ENCODE measurements at places on chromosomes 12 and 14.

- peak; percentile 87 for DNase-seq
Measured at GRCh38 chr14:106872611-106873446, 1346.4 kb downstream of the TMEM121 start.

DNA sequence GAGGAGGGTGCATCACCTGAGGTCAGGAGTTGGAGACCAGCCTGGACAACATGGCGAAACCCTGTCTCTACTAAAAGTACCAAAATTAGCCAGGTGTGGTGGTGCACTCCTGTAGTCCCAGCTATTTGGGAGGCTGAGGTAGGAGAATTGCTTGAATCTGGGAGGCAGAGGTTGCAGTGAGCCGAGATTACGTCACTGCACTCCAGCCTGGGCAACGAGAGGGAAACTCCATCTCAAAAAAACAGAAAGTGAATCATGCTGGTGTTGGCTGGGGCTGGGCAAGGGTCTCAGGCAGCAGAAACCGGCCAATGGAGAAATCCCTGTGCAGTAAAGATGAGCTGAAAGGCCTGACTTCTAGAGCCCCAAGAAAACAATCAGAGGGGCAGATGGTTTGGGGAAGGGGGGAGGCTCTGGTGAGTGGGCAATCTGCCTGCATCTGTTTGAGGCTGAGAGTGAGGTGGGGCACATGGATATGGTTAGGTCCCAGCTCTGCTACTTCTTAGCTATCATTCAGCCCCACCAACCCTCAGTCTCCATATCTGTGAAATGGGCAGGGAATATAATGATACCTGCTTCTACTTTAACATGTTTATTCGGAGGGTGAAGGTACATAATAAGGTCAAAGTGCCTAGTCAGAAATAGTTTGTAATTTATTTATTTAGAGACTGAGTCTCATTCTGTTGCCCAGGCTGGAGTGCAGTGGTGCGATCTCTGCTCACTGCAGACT is 21.3 kb upstream of the COX6A1 start:
- no peak for DNase-seq

- DNase-seq: no peak
Measured at GRCh38 chr14:50524060-50524459, 8.3 kb downstream of the MAP4K5 start.

DNA sequence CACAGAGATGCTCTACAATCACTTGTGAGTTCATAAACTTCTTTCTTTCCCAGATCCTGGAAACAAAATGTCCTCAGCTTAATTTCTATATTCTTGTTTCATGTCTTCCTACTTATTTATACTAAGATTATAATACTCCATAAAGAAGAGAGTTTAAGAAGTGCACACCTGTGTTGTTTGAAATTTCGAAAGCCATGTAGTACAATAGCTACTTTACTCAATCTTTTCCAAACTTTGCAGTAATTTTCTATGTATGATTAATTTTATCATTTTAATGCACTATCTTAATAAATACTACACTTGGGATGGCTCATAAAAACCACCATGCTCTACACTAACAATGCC is 300 bp upstream of the TTC5 start:
- no peak for DNase-seq

GRCh38 chr14:39318574-39318973 is 84.9 kb downstream of the MIA2 start:
- no peak for DNase-seq

DNA sequence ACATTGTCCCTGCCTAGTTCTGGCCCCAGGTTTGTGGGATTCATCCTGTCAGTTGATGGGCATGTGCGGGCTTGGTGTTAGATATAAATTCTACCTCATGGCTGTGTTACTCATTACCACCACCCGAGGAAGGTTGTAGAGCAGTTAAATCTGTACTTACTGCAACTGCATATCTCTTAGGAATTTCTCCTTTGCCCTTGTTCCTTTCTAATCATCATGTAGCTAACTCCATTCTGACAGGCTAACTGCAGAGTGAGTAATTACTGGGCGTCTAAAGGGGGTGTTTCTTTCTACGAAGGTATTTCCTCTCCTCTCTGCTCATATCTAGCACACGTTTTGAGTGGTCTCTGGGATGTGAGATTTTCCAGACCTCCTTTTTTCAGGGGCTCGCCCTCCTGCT is 1076.7 kb downstream of the TMTC2 start:
- DNase-seq: no peak

DNA sequence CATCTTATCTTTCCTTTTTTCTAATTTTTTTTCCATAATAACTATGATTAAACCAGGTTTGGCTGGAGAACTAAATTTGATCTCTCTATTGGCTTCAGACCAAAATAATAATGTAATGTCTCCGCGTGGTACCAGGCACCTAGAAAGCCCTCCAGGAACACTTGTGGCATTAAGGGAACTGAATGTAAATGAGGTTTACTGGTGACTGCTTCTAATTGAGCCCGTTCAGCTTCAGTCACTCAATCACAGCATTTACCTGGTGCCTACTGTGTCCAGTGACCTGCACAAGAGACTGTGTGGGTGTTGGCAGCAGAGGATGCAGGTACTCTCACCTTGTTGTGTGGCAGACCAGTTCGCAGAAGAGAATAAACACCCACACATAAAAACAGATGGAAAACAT is 302.5 kb downstream of the DPF3 start:
- no peak for DNase-seq

DNA sequence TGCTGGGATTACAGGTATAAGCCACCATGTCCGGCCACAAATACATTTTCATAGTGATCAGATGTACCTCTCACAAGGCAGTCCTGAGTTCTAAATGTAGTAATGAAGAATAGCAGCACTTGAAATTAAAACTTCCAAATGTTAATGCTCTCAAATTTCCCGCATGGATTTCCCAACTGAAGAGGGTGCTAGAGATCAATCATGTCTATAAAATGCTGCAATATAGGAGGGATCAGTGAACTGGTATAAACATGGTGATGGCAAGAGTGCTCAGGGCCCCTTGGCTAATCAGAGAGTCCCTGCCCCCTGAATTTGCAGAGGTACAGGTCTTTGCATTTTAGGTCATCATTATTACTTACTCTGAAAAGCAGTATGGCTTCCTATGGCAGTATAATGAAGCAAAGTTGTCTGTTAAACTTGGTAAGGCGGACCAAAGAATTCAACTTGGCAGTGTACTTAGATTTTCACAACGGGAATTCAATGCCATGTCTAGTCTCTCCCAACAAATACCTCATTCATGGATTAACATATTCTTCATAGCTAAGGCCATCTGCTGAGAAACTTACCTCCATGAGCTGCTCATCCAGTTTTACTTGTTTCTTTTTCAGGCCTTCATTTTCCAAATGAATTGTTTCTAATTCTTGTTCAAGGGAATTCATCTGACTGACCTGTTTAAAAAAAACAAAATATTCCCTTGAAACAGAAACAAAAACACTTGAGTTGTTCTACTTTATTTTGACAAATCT is 67.0 kb upstream of the SAV1 start:
- no peak for DNase-seq

- no peak for DNase-seq
Measured at GRCh38 chr12:54940727-54941315, 43.7 kb downstream of the TESPA1 start.

DNA sequence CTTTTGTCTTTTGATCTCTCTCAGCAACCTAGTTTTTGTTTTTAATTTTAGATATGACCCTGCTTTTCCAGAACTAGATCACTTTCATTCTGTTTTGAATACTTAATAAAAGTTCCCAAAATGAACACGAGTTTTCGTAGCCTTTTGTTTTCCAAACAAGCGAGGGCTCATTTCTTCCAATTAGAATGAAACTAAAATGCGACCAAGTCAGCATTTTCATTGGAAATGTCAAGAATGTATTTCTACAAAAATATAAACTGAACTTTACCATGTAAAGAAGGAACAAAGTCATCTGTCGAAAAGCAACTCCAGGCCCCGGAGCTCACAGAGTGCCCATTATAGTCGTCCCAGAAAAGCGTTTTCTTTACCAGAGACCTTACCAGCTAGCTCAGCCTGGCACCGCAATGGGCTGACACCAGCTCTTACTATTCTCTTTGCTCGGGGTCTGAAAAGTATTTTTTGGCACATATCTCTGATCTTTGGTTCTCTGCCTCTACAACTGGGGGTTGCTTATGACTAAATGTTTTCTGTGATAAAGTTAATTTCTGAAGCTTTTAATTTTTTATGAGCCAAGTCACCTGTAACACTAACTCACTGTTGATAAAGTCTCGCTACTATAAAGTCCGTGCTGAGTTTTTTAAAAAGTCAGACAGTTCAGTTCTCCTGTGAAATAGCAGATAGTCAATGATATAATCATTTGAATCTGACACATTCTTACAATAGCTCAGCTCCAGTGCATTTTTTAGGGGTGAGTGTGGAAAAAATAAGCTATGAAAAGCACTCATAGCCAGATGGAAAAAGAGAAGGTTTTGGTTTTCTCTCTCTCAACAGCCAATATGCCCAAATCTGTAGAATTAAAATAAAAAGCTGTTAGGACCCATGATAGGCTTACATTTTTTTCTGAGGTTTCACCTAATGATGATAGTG is 43.4 kb downstream of the SAMD4A start:
- no peak for DNase-seq

GRCh38 chr12:47082796-47083621 is 3.2 kb upstream of the AMIGO2 start:
- peak; percentile 38 for DNase-seq

DNA sequence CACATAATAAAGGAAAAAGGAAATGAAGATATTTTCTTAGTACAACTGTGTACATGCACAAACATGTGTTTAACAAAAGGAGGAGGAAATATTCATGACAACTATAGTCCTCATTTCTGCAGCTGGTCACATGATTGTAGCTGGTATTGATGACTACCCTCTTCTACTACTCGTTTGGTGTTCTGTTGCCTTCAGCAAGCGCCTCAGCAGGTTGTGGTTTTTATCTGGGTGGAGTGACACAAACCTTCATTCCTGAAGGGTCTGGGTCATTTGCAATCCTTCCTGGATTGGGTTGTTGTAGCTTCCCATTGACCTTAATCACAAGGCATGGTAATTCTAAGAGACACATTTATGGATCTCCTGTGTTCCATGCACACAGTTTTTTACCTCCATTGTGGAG is 1009.9 kb upstream of the USP15 start:
- no peak for DNase-seq

- peak; percentile 30 for DNase-seq
Measured at GRCh38 chr12:14959916-14960496, 1.4 kb downstream of the ARHGDIB start.

DNA sequence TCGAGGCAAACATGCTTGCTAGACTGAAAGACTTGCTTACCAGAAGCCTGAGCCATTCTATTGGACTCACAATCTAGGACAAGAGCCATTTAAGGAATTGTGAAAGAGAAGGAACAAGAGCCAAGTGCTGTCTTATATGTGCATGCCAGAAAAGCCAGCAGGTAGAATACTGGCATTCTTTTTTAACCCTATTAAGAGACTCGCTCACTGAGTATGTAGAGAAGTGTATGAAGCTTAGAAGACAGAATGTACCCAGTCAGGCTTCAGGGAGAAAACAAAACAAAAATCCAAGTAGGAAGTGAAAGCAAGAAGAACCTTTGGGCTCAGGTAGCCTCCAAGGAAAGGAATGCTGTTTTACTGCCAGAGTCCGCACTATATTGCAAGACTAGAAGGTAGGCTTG is 65.9 kb downstream of the DCAF5 start:
- no peak for DNase-seq

DNA sequence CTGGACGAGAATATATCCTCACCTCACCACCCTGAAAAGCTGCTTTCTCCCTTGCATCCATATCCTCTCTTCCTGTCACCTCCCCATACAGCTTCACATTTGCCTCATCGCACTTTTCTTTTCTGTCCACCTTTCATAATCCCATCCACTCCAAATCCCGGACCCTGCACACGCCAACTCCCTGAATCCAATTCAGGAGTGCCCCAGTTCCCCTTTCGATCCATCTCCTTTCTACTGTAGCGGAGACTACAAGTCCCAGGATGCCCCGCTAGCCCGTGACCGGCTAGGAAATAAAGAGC is 2.5 kb downstream of the TMEM253 start:
- DNase-seq: no peak

DNA sequence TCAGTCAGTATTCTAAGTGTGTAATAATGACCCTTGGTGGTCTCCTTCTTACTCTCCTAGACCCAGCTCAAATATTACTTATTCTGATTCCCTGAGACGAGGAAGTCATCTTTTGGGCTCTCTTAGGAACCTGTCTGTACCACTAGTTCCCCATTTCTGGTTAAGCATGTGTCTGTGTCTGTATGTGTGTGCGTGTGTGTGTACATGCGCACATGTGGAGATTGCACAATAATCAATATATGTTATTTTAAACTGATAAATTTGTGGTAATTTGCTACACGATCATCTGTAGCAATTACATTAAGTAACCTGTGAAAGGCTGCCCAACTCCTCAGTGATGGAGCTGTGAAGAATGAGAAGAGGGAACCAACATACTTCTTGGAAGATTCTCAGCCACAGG is 132.2 kb downstream of the ASCL4 start:
- DNase-seq: no peak

GRCh38 chr12:12608557-12608957 is 3.1 kb upstream of the CREBL2 start:
- peak; percentile 25 for DNase-seq

GRCh38 chr12:124390442-124391097 is 95.7 kb downstream of the RFLNA start:
- no peak for DNase-seq

DNA sequence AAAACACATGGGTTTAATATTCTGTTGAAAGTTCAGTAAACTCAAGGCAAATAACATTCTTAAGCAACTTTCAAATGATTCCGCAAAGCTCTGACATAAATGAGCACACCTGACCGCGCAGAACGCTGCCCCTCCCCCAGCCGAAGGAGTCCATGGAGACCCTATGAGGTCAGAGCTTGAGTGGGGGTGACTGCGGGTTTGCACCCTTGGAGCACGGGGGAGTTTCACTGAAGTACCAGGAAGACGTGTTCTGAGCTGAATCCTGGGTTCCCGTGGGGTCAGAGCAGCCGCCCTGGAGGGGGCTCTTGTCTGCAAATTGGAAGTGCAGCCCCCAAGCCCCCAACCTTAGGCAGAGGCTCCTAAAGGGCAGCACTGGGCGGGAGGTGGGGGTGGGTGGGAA is 324.1 kb upstream of the SFSWAP start:
- no peak for DNase-seq

- DNase-seq: no peak
Measured at GRCh38 chr12:46494424-46494823, 121.9 kb upstream of the SLC38A2 start.

- DNase-seq: no peak
Measured at GRCh38 chr14:32991691-32992090, 53.0 kb downstream of the NPAS3 start.

DNA sequence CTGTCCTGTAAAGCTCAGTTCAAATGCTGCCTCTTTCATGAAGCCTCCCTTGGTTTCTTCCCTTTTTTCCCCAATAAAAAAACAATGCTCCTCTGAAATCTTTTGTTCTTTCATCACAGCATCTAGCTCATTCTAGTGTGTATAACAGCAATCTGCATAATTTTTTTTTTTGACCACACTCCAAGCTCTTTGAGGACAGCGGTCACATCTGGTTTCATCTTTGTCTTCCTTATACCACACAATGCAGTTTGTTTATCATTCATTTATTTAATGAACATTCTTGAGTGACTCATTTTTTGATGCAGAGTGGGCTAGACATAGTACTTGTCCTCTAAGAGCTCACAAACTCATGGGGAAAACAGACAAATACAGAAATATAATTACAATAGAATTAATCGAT is 7.3 kb downstream of the GNG2 start:
- no peak for DNase-seq

GRCh38 chr14:29016050-29016900 is 249.7 kb downstream of the FOXG1 start:
- peak; percentile 14 for DNase-seq

GRCh38 chr12:19846574-19846973 is 407.3 kb downstream of the AEBP2 start:
- no peak for DNase-seq

Measured in hematopoietic multipotent progenitor cell treated with erythropoietin and hydrocortisone succinate and interleukin-3 and kit ligand, for 8 days (in vitro differentiated cells).